ENCODE measurements at places on chromosomes 4 and X. TPM values are rescaled to one million over a fixed set of nuclear protein-coding genes. Genes with fewer than 3 reads are reported as not detected.

The ESX1 gene
- not detected for total RNA-seq

The ACSL4 gene
- total RNA-seq = 78.9 TPM

- H3K4me3 ChIP-seq = no peak overlapping the region
- no peak overlapping the region for H3K27ac ChIP-seq
- H3K36me3 ChIP-seq = no peaks in the 10 kb centered on the region
- H3K4me1 ChIP-seq = no peaks in the 10 kb centered on the region
Measured at GRCh38 chrX:12011075-12011474, 127.2 kb upstream of the FRMPD4 start.

DNA sequence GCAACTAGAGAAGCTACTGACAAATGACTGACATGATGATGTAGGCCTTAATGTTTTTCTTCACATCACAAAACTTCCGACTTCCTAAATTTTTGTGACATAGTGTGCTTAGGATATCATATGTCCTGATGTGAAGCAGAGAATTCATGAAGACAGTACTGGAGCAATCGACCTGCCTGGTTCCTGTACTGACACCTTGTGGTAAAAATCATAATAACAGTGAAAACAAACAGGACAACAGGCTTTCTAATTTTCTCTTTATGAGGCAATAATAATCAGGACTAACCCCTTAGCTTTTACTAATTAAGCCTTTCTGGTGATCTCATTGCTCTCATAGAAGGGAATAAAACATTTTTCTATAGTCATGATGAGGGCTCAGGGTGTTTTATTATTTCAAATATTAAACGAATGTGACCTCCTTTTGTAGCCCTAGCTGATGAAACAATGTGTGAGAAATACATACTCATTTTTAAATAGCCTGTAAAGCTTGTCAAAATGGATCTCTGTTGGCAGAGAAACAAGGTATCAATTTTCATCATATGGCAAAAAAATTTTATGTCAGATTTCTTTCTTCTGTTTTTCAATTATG is 158.4 kb downstream of the TENT5D start:
- H3K4me1 ChIP-seq = no peaks in the 10 kb centered on the region
- H3K4me3 ChIP-seq = no peak overlapping the region
- H3K36me3 ChIP-seq = no peaks in the 10 kb centered on the region
- H3K27ac ChIP-seq = no peak overlapping the region
- no peak for DNase-seq
- no peaks in the 10 kb centered on the region for H3K27me3 ChIP-seq

DNA sequence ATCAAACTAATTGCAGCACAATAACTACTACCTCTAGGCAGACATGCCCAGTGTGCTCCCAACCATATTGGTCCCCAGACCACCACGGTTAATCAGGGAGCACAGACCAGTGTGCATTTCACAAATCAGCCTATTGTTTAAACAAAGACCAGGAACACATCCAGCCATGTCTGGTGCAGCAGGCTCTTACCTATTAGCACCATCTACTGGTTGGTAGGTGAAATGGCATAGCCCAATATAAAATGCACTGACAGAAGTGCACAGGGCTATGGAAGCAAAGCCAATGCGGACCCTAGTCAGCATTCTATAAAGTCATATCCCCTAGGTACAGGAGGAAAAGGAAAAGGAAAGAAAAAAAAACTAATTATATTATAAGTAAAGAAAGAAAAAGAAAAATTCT is 15.5 kb upstream of the CYLC1 start:
- H3K4me3 ChIP-seq = no peak overlapping the region
- peaks cover 15% of the 10 kb centered on the region for H3K27me3 ChIP-seq
- H3K36me3 ChIP-seq = no peaks in the 10 kb centered on the region

DNA sequence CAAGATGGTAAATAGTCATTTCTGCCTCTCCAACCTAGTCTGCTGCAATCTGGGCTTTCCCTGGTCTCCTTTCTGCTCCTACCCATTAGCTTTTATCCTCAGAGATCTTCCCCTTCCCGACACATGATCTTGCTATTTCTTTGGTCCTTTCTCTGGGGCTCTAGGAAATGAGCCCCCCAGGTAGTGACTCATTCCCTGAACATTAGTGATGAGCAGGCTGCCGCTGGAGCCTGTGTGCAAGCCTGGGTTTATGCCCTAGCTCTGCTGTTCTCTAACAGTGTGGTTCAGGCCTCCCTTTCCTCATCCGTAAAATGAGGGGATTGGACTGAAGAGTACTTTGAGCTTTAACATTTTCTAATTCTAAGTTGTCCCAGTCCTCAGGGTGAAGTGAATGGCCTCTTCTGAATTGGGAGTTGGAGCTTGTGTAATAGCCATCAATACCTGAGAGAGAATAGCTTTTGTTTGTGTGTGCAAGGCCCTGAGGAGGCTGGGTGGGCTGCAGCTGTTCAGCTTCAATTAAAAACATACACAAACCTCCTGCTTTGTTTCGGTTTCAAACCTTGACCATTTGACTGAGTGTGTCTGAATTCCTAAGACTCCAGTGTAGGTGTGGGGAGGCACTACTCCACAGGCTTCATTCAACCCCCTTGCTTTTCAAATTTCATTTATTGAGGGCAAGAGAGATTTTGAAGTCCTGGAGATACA is 115.6 kb upstream of the SCML1 start:
- no peaks in the 10 kb centered on the region for H3K36me3 ChIP-seq
- no peaks in the 10 kb centered on the region for H3K4me1 ChIP-seq
- no peaks in the 10 kb centered on the region for H3K27me3 ChIP-seq
- no peak for DNase-seq
- H3K4me3 ChIP-seq = no peak overlapping the region

DNA sequence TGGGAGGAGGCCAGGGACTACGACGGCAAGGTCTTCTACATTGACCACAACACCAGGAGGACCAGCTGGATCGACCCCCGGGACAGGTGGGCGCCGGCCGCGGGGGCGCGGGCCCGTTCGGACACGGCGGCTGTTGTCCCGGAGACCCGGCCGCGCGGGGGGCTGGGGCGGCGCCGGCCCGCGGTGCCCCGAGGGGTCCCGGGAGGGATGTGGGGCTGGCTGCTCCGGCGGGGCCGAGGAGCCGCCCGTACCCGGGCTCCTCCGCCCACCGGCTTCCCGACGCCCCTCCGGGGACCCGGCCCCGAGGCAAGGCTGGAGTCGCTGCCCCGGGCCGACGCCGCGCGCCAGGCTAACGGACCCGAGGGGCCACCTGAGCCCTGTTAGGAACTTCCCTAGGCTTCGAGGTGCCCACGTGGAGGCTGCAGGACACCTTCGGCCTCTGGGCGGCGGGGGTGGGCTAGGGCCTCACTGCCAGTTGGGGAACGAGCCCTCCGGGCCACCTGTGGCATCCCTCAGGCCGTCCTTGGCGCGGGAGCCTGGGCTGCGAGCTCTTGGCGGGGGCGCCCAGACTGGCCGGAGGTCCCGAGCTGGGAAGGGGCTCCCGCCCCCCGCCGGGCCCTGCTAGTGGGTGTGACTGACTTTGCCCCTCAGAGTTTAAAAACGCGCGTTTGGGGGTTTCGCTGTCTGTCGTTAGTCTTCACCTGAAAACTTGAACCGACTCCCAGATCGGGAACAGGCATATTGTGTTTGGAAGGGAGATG is 660 bp downstream of the WWC2 start:
- H3K27me3 ChIP-seq = no peaks in the 10 kb centered on the region
- DNase-seq = no peak
- peak overlapping the region; percentile 96 for H3K27ac ChIP-seq
- peak overlapping the region; percentile 83 for H3K4me3 ChIP-seq
- no peaks in the 10 kb centered on the region for H3K36me3 ChIP-seq

DNA sequence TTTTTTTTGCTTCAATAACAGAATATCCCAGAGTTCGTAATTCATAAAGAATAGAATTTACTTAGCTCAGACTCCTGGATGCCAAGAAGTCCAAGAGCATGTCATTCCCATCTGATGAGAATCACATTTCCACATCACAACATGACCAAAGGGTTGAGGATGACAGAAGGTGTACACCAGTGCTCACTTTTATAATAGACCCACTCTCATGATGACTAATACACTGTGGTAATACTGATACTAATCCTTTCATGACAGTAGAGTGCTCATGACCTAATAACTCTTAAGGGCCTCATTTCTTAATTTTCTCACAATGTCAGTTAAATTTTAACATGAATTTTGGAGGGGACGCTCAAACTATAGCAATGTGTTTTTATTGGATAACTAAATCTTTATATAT is 69.2 kb downstream of the ZNF732 start:
- no peaks in the 10 kb centered on the region for H3K4me1 ChIP-seq
- H3K4me3 ChIP-seq = no peak overlapping the region
- H3K27ac ChIP-seq = no peak overlapping the region
- no peak for DNase-seq
- no peaks in the 10 kb centered on the region for H3K27me3 ChIP-seq
- no peaks in the 10 kb centered on the region for H3K36me3 ChIP-seq

Measured in breast epithelium (tissue), 4 donors.